Retina (tissue), 1 donor: ENCODE measurements at places on chromosomes 2 and 18.

DNA sequence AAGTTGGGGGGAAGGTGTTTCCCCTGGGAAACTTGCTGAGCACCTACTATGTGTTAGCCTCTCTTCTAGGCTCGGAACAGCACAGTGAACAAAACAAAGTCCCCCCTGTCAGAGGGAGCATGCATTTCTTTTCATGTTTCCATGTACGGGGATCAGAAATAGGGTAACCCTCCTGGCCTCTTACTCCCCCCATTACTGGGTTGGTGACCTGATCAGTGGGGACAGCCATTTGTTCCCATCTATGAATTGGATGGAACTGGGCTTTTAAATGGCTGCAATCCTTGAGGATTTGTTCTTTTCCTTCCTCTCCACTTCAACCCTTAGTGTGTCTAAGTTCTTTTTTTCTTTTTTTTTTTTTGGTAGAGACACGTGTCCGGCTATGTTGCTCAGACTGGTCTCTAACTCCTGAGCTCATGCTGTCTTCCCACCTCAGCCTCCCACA is 13.7 kb downstream of the NCL start:
- no peak for DNase-seq

DNA sequence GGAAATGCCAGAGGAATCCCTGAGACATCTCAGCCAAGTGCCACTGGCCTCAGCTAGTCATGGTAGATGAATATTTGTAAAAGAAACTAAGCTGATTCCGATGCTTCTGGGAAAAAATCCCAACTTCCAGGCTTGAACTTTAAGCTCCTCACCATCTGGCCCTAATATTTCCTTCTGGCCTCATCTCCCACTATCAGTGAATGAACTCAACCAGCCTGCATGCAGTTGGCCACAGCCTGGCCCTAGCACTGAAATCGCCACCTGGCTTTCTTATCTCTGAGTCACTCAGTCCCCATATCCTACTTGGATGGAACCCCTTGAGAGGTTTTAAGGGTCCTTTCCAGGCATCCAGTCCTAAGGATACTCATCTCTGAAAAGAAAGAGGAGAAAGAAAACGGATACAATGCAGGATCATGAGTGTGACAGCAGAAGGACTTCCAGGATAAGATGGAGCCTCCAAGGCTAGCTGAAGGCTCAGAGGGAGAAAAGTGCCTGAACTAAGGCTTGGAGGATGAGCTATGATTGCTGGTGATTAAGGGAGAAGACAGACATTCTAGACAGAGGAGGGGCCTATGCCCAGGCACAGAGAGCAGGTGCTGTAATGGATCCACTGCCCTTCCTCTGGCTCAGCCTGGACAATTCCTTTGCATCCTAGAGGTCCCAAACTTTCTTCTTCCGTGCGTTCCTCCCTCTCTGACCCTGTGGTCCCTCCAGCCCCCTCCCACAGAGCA is 141.5 kb upstream of the MYCN start:
- no peak for DNase-seq

DNA sequence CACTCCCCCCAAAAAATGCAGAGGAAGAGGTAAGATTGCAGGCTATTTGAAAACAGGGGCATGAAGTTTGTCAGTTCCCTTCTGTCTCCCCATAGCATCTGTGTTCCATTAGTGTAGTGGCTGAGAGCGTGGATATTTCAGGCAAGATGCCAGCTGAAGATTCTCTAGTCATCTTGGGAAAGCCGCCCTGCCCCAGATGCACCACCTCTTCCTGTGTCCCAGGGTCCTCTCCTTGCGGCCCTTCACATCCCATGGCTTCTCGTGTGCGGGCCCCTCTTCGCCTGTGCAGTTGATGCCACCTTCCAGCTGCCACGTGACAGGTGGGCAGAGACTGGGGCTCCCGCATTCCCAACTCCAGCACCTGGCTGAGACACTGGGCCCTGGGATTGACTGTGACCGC is 16.1 kb downstream of the TMEM127 start:
- no peak for DNase-seq

GRCh38 chr18:32021756-32022564 is 3.3 kb downstream of the RNF125 start:
- DNase-seq: no peak

DNA sequence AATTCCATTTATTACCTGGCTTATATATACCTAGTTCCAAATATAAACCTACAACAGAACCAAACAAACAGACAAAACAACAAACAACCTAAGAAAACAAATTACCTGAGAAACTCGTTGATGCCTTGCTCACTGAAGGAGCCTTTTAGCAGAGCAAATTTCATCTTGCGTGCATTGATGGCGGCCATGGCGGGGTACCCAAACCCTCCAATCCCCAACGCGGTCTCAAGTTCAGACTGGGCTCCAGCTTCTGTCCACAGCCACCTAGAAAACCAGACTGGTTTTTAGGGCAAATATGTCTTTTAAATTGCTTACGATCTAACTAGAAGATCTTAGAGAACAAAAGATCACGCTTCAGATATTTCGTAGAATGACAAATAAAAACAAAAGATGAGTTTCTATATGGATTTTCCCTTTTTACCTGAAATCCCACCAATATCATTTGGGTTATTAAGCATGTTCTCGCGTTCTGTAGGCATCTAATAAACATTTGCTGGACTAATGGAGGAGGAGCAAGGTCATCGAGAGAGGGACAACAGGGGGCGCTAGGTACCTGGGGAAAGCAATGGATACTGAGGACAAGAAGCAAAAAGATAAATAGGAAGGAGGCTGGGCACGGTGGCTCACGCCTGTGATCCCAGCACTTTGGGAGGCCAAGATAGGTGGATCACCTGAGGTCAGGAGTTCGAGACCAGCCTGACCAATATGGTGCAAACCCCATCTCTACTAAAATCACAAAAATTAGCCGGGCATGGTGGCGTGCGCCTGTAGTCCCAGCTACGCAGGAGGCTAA is 25.2 kb downstream of the PDIA6 start:
- no peak for DNase-seq

GRCh38 chr2:97848306-97848705 is 134.9 kb downstream of the ZAP70 start:
- DNase-seq: no peak

DNA sequence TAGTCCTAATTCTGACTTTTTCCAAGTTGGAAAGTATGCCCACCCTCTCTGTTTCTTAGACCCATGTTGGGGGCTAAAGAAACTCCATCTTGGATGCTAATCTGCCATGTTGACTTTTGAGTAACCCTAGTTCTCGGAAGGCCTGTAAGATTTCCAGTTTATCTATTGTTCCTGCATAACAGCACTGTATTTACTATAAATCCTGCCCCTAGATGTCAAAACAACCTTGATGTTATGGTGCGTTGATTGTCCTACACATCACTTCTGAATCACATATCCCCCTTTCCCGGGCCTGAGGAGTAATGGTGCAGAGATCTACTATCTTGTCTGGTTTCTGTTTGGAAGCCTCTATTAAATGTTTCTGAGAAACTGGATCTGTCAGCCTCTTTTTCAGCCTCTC is 116.7 kb downstream of the ALK start:
- no peak for DNase-seq

GRCh38 chr18:79197531-79197930 is 128.3 kb downstream of the ATP9B start:
- no peak for DNase-seq

GRCh38 chr18:8349608-8350323 is 259.5 kb upstream of the RAB12 start:
- no peak for DNase-seq

DNA sequence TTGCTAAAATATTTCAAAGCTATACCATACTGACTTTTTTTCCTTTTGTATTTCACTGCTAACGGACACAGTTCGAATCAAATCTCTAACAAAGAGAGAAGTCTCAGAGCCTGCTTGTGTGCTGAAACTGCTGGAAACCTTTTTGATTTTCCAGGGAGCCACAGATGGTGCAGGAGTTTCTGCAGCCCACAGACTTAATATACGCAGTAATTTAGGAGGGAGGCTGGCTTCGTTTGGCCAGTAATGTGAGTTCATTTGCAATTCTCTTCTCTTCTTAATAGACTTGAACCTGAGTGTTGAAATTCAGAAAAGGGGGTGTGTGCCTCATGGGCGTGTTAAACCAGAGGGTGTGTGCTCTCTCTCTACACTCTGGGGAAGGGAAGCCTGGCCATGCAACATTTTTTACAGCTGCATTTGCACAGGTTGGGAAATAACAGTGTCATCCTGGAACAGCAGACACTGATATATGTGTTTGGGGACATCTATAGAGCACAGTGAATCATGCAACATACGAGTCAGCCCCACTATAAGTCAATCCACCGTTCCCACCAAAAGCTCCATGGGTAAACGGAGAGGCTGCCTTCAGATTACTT is 333.0 kb downstream of the CLIP4 start:
- no peak for DNase-seq

DNA sequence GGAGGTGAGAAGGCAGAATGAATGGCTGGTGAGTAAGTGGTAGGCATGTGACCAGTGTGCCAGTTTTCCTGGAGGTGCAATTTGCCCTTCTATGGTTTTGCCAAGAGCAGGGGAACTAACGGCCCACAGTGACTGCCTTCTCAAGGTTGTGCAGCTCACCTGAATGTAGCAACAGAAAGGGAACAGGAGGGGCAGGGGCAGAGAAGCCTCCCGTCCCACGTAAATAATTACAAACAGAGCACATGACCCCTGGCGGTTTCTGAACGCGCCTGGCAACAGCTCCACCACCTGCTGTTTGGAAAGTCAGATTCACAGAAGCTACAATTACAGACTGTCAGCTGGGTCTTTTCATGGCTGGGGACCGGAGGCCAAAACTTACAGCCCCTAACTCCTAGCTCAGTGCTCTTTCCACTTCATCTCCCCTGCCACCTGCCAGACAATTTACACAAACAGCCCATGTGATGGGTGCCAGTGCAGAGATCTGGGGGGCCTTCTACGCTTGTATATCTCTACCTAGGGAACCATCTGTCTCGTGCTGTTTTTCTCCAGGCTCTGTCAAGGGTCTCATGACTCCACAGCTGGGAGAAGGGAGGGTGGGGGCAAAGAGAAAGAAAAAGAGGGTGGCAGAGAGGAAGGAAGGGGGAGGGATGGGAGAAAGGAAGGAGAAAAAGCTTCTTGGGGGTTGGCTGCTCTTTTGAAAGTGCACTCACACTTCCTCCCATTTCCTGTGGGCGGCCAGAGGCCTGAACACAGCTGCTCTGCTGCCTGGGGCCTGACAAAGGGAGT is 69.6 kb downstream of the POLR1A start:
- peak; percentile 58 for DNase-seq

GRCh38 chr2:212672186-212672585 is 133.6 kb upstream of the ERBB4 start:
- DNase-seq: no peak

- no peak for DNase-seq
Measured at GRCh38 chr18:48572402-48573126, 33.7 kb downstream of the CTIF start.

DNA sequence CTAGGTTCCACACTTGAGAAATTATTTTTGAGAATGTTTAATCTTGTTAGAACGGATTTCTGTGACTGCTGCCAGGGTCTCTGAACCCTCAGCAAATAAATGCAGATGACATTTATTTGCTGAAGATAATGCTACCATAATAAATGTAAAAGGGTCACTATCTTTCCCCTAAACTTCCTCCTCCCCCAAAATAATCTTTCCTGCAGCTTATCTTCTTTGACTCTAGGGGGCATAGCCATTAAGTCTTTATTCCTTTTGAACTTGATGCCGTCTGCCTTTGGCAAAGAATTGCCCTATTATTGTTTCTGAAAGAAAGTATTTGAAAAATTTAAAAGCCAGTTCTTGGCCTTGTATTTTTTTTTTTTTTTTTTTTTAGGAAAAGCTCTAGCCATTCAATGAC is 63.6 kb upstream of the ACSL3 start:
- DNase-seq: no peak

DNA sequence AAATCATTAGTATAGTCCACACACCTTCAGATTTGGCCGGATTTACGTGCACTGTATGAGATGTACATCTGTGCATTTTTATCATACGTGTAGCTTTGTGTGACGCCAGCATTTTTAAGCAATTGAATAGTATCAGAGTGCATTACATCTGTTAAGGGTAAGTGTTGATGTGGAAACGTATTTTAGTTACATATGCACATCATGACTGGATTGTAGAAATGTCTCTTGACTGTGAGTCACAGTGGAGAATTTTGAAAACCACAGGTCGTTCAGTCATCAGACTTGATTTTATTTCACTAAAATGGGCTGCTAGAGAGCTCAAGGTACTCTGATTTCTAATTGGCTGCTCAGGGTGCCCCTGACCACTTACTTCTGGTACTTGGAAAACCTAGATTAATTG is 5.4 kb upstream of the GPBAR1 start:
- no peak for DNase-seq

- DNase-seq: no peak
Measured at GRCh38 chr2:232368311-232368731, 10.2 kb upstream of the ALPP start.

GRCh38 chr2:128465246-128466170 is 146.8 kb upstream of the HS6ST1 start:
- no peak for DNase-seq

GRCh38 chr18:55610506-55610905 is 22.5 kb upstream of the TCF4 start:
- no peak for DNase-seq

GRCh38 chr2:160075171-160075570 is 12.8 kb upstream of the PLA2R1 start:
- no peak for DNase-seq

- DNase-seq: no peak
Measured at GRCh38 chr2:38170733-38171132, 94.8 kb upstream of the CYP1B1 start.

GRCh38 chr2:96304606-96305005 is 740 bp downstream of the SNRNP200 start:
- no peak for DNase-seq

DNA sequence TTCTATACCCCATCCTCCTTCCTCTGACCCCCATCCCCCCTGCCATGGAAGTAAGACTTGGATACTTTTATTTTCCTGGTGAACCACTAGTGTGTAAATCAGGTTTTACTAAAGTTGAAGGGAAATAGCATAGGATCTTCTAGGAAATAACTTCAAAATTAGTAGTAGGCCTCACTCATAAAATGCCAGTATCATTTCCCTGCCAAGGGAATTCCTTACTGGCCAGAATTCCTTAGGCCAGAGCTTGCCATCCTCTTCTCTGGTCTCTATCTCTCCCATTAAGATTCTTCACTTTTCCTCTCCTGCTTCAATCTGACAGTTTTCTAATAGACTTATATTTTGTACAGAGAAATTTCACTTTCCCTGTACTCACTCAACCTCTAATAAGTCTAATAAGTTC is 322.8 kb upstream of the TANK start:
- DNase-seq: no peak

DNA sequence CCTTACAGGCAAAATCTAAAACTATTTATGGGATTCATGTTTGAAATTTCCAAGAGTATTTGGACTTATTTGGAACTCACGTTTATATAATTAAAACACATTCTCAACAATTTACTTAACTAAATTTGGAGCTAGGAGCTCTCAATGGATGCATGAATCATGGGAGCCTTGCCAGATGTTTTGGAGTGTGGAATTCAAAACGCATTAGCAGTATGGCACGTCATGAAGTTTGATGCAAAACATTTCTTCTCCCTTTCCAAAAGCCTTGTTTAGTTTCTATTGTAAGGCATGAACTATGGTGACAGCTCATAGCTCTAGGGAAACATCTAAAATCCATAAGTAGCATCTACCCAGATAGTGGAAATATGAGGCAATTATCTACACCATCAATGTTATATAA is 701.6 kb downstream of the SATB2 start:
- DNase-seq: no peak

GRCh38 chr2:160253440-160254188 is 53.5 kb upstream of the ITGB6 start:
- no peak for DNase-seq
